Activated CD4-positive, alpha-beta T cell treated with anti-CD3 and anti-CD28 coated beads, Interleukin-2, amount 50 U/mL, for 24 hours (primary cell): ENCODE measurements at places on chromosomes 2 and 18.

- no peak for DNase-seq
Observed at GRCh38 chr2:127373362-127374083, 14.3 kb downstream of the MAP3K2 start.

DNA sequence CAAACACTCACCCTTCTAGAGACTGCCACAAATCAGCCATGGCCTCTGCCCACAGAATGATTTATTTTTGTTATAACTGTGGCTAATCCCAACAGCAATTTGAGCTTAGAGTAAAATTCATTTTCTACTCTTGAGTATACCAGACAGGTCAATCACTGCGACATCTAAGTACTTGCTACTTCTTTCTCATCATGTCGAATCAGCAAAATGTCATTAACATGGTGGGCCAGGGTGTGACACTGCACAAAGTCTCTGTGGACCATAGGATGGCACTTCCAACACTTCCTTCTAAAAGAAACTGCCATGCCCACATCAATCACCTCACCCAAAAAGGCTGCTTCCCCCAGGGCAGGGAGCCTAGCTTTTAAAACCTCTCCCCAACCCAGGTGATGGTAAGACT, 64.4 kb downstream of the KCNG3 start:
- no peak for DNase-seq

GRCh38 chr2:26682155-26682554, 10.4 kb upstream of the KCNK3 start:
- DNase-seq, result no peak

GRCh38 chr2:37659723-37660122, 11.7 kb downstream of the CDC42EP3 start:
- DNase-seq, result no peak

GRCh38 chr2:43218155-43218701, 8.2 kb downstream of the ZFP36L2 start:
- no peak for DNase-seq

- DNase-seq, result no peak
Observed at GRCh38 chr18:28771849-28772248, 594.9 kb upstream of the CDH2 start.

GRCh38 chr2:174334781-174335251, at the start of gene SP9:
SP9 (plus strand) TSS chr2:174334954; CDS start chr2:174335093, 139 bp downstream.
- DNase-seq, result no peak

GRCh38 chr18:7373441-7373840, 142.6 kb downstream of the LRRC30 start:
- no peak for DNase-seq

- no peak for DNase-seq
Observed at GRCh38 chr18:28248653-28249052, 71.7 kb upstream of the CDH2 start.

- no peak for DNase-seq
Observed at GRCh38 chr2:7593360-7593759, 676.1 kb downstream of the RNF144A start.

- DNase-seq, result no peak
Observed at GRCh38 chr18:57583297-57583835, 3.1 kb downstream of the FECH start.

DNA sequence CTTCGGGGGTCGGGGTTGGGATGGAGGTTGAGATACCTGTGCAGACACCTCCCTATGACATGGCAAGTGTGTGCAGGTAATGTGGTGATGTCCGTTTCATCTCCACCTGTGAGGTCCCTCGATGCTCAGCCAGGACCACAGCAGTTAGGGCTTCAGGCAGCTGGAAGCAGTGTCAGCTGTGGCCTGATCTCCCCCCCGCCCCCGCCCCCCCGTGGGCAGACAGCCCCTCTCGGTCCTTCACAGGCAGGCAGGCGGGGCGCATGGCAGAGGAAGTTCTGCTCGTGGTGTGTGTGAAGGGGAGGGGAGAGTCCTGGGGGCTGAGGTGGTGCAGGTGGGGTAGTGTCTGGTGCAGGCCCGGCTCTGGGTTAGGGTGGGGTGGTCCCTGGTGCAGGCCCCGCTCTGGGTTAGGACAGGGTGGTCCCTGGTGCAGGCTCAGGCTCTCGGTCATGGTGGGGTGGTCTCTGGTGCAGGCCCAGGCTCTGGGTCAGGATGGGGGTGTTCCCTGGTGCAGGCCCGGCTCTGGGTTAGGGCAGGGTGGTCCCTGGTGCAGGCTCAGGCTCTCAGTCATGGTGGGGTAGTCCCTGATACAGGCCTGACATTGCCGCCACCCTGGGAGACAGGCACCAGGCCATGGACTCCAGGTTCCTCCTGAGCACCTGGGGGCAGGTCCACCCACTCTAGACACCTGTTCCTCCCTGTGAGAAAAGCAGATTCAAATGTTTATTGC, 94.3 kb downstream of the NFATC1 start:
- no peak for DNase-seq

- DNase-seq, result peak; percentile 18
Observed at GRCh38 chr2:85066874-85067351, 66.3 kb upstream of the TCF7L1 start.

GRCh38 chr2:112699984-112700667, 20.7 kb upstream of the NT5DC4 start:
- no peak for DNase-seq

DNA sequence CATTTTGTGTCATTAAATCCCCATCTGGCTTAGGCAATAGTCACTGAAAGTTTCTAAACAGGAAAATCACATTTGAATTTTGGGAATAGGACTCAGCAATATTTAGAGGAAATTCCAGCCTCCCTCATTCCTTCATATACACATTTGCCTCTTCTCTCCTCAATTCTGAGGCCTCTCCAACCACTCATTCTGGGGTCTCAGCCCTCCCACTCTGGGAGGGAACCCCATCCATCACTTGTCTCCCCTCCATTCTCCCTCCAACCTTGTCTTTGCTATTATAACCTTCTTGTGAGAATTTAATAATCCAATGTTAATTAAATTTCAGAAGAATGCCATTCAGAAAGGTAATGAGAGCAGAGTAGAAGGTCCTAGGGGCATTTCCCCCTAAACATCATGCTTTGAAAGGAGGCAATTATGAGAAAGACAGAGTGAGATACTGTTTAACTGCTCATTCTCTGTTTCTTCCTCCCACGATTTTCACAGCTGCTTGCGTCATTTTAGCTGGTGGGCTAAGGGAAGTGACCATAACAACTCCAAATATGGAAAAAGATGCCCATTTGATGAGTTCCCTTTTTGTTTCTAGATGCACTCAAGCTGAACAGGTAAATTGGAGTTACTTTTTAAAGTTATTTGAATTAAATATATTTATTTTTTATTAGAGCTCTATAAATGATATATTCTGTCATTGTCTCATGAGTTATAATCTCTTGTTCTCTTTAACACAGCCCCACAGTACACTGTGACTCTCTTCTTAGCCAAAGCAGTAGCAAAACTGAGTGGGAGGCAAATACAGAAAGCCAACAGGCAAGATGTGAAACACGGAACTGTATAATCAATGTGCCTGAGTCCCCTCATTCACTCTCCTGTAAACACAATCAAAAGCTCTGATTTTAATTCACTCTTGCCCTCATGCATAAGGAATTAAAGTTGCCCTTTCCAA, 135.1 kb downstream of the DLGAP1 start:
- no peak for DNase-seq

DNA sequence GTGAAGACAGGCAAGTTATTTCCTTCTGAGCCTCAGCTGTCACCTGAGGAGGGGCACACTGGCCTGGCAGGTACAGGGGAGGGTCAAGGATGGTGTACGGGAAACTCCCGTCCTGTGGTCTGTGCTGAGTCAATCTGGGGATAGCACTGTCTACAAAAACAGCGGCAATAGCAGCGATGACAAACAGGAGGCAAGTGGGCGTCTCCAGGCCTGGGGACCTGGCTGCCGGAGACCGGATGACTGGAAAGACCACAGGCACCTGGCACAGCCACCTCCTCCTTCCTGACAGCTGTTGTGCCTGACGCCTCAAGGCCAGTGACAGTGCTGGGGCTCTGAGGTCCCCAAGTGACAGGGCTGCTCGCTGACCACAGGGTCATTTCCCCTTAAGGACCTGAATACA, 202.1 kb upstream of the HS6ST1 start:
- DNase-seq, result no peak

DNA sequence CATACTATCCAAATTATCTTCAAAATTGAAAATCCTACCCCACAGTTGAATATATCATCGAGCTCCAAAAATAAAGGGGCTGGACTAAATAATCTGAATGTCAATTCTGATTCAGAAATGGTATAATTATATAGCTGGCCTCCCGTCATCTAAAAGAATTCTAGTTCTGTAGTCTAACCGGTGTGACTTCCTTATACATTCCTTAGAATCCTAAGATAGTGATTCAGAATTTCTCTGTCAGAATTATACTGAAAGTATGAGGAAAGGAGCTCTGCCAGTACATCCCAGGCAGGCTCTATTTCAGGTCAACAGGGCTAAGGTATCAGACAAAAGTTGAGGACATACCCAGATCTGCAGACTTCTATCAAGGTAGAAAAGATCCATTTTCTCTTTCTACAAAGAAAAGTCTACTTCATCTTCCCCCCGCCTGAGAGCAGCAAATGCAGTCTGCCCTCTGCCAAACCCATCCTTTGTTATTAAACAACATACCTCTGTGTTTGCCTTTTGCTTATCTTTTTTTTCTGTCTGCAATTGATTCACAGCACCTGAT, 128.5 kb downstream of the METTL4 start:
- no peak for DNase-seq

GRCh38 chr2:213316001-213316735, 31.9 kb downstream of the SPAG16 start:
- no peak for DNase-seq

GRCh38 chr2:158756331-158756730, 38.8 kb upstream of the DAPL1 start:
- DNase-seq, result no peak

DNA sequence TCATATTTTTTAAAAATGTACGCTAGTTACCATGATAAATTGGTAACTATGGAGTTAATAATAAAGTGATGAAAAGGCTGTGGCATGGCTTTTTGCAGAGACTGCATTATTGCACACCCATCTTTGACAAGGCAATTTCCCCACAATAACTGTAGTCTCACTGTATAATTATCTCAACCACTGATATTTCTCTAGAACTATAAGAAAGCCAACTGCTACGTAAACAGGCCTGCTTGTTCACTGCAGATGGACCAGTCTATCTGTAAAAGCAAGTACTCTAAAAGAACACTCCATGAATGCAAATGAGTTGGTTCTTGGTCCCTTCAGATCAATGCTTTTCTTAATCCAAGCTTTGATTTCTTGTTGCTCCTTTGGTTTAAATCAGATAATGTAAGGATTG, 218.7 kb downstream of the RBM43 start:
- no peak for DNase-seq

- no peak for DNase-seq
Observed at GRCh38 chr18:47737956-47738355, 192.5 kb downstream of the SMAD2 start.

DNA sequence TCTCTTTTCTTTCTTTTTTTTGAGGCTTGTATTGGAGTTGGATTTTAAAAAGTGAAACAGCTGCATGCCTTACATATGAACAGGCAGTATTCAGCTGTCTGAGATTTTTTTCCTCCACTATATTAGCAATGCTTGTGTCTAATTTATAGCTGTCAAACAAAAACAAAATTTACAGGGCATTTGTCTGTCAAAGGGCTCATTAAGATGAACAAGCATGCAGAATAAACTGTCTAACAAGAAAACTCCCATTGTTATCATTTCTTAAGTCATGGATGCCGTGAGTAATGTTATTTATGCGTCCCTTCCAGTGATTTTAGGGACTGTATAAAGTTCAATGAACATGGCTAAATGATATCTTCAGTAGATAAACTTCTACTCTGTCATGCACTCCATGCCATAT, 674.7 kb downstream of the PLCL1 start:
- no peak for DNase-seq

DNA sequence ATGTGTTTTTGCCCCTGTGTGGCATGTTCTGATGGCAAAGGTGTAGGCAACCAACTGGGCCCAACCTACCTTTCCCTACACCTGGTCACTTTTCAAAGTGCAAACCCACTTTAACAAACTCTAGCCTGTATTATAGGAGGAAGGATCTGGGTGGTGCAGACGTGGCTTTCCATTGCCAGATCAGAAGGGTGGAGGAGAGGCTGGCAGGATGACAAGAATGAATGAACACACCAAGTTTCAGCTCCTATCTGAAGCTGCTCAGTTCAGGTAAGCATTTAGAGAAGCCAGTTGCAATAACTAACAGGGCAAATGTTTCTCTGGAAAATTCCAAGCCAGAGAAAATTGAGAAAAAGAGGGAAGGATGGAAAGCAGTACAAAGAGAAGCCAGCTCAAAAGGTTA, 707 bp upstream of the SERPINB7 start:
- DNase-seq, result no peak

- DNase-seq, result no peak
Observed at GRCh38 chr2:43004879-43005244, 212.5 kb upstream of the HAAO start.

GRCh38 chr2:42930025-42930581, 137.7 kb upstream of the HAAO start:
- no peak for DNase-seq

GRCh38 chr2:164913640-164914350, 41.5 kb downstream of the SLC38A11 start:
- no peak for DNase-seq

- no peak for DNase-seq
Observed at GRCh38 chr18:21330122-21330701, 88.2 kb downstream of the GREB1L start.

DNA sequence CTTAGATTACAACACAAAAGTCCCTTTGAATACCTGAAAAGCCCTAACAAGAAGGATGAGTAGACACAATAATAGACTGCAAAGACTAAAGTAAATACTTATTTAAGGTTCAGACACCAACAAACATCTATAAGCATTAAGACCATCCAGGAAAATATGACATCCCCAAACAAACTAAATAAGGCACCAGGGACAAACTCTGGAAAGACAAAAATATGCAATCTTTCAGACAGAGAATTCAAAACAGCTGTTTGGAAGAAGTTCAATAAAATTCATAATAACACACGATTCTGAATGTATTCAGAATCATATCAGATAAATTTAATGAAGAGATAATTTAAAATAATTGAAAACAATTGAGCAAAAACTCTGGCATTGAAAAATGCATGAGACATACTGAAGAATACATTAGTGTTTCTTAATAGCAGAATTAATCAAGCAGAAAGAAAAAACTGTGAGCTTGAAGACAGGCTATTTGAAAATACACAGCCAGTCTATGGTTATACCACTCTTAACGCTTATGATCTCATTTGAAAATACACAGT, 1388.8 kb downstream of the DSC3 start:
- DNase-seq, result no peak

GRCh38 chr2:231029563-231029962, 7.8 kb upstream of the C2orf72 start:
- no peak for DNase-seq

- no peak for DNase-seq
Observed at GRCh38 chr2:121135168-121135853, 149.7 kb downstream of the TFCP2L1 start.

DNA sequence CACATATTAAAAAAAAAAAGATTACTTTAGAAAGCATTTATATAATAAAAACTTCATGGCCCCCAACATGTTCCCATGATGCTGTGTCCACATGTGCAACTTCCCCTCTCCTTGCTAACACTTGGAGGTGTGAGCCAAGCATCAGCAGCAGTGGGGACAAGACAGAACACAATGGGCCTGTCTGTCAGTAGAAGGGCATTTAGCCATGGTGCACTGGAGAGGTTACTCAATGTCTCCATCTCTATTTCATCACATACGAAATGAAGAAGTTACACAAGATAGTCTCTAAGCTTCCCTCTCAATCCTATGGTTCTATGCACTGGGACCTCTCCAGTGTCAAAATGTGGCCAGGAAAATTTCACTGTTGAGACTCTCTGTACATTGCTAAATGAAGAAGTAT, 2.5 kb downstream of the VIT start:
- DNase-seq, result no peak
